ENCODE measurements at places on chromosomes 12 and 14.

DNA sequence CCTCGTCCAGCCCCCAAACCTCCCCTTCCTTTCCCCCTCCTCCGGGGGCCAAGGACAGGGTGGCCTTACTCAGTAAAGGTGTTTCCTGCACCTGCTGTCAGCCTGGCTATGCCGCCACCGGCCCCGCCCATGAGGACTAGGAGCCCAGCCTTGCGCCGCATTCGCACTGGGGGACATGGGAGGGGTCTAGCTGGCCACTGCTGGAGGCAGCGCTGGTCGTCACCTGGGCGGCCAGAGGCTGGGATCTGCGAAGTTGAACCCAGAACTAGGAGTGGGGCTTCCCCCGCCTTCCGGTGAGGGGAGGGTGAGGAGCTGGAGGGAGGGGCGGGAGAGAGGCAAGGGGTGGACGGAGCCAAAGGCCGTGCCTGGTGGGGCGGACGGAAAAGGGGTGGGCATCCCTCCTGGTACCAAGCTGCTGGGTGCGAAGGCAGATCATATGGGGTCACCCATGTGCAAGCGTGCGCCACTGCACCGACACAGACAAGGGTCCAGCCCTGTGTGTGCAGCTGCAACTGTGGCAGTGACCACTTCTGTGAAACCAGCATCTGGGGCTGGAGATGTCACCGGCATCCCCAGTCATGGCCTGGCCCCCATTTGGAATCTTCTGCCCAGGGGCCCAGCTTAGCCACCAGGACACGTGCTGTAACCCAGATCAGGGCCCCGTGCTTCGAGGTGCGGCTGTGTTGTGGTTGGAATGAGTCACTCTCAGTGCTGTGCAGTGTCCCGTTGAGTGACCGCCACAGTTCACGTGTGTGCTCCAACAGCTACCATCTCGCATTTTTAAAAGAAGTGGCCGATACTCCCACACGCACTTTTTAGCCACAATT is 8.5 kb downstream of the AMN start:
- no peak for DNase-seq

- DNase-seq: no peak
These were observed 128.6 kb downstream of the PPM1H start for GRCh38 chr12:62806244-62806836.

- DNase-seq: no peak
These were observed 21.6 kb downstream of the RERGL start for GRCh38 chr12:18068355-18068754.

GRCh38 chr14:72699443-72699842 is 194.5 kb downstream of the DPF3 start:
- no peak for DNase-seq

GRCh38 chr12:31479516-31480210 is 111.3 kb downstream of the DENND5B start:
- no peak for DNase-seq

GRCh38 chr12:47066278-47067025 is 13.0 kb upstream of the PCED1B start:
- no peak for DNase-seq

GRCh38 chr14:51295646-51296263 is 55.7 kb downstream of the TMX1 start:
- DNase-seq: no peak

DNA sequence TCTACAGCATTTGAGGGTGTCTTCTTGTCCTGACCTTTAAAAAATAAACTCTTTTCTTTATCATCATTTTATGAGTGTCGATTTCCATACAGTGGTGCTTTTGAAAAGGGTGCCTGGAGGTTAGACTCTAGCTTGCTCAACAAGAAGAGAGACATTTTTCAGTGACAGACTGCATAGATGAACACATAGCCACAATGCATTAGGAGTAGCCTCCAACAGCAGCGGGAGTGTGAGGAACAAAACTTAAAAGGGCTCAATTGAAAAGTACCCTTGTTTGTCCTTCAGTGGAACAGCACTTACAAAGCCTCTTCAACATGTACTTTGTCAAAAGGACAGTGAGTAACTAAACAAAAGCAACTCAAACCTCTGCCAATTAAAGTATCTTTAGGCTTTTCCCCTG is 119.3 kb downstream of the SOX5 start:
- no peak for DNase-seq

GRCh38 chr14:59677771-59678231 is 101.2 kb upstream of the CCDC175 start:
- DNase-seq: no peak

DNA sequence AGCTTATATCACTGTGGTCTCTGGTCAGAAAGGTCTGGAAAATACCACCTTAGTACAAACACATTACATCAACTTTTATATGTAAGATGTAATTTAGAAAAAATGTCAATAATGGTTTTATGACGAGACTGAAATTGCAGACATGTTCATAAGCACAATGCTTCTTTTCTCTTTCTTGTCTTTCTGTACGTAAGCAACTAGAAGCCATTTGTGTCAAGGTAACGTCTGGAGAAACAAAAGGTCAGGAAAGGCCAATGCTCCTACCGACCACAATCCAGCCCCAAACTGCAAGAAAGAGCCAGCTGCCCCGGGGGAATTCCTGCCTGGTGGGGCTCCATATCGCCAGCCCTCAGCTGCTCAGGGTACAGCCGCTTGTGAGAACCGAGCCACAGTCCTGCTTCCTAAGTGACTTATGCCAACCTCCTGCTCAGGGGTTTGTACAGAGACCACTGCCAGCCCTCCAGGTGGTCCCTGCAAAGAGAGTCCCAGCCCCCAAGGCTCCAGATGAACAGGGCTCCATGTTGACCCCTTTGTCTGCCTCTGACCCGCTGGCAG is 6.3 kb downstream of the ZNF839 start:
- no peak for DNase-seq

GRCh38 chr12:10395390-10395998 is 5.7 kb upstream of the KLRK1 start:
- no peak for DNase-seq

GRCh38 chr14:94042433-94043091 is 16.4 kb downstream of the OTUB2 start:
- no peak for DNase-seq

GRCh38 chr14:94390372-94391086 is 2.1 kb upstream of the SERPINA1 start:
- peak; percentile 42 for DNase-seq

GRCh38 chr14:66610154-66610563 is 102.2 kb downstream of the GPHN start:
- no peak for DNase-seq

DNA sequence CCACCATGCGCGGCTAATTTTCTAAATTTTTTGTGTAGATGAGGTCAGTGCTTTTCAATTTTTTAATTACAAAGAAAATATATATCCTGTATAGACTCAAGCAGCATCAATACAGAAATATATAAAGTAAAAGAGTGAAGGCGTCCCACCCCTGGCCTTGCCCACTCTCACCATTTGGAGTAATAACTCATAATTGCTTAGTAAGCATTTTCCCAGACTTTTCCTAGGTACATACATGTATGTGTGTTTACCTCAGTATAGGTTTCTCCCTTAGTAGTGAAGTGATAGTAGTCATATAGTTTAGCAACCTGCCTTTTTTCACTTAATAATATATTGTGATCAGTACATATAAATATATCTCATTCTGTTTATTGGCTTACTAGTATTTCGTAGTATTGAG is 200.1 kb downstream of the NUBPL start:
- DNase-seq: no peak

- DNase-seq: no peak
These were observed 4.6 kb upstream of the UNC119B start for GRCh38 chr12:120705618-120706017.

GRCh38 chr12:106774808-106775524 is 484 bp downstream of the RIC8B start:
- DNase-seq: peak; percentile 64
